ENCODE measurements at places on chromosomes 2 and 18.

GRCh38 chr2:176161825-176162626, 4.9 kb downstream of the HOXD3 start:
- no peak for DNase-seq

DNA sequence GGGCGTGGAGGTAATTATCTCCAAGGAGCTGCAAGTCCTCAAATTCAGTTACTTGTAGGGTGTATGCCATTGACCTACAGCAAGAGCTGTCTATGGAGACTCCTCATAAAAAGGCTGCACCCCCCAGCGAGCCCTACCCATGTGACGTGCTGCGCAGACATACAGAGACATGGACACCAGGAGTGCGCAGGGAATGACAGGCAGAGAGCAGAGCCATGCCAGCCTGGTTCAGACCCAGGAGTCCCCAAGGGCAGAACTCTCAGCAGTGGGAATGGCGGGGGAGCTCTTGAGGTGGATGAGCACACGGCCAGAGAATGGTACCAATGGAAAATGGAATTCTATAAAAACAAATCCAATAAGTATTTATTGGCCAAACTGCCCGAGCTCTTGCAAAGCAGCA, 310.1 kb downstream of the MYCN start:
- DNase-seq: no peak

- no peak for DNase-seq
Observed at GRCh38 chr2:64342195-64343099, 111.5 kb upstream of the LGALSL start.

DNA sequence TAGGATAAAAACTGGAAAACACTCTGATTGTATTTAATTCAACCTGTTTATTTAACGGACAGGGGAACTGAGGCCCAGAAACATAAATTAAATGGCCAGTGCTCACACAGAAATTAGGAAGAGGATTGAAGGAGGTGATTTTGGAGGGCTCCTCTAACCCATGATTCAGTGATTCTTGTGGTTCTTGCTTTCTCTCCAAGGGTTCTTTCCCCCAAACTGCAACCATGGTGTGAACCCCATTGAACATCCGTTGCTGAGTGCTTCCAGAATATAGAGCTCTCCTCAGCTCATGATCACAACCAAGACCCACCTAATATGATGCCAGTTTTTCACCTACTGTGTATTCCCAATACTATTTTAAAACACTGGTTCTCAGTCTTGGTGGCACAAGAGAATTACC, 41.4 kb downstream of the BMP10 start:
- no peak for DNase-seq

DNA sequence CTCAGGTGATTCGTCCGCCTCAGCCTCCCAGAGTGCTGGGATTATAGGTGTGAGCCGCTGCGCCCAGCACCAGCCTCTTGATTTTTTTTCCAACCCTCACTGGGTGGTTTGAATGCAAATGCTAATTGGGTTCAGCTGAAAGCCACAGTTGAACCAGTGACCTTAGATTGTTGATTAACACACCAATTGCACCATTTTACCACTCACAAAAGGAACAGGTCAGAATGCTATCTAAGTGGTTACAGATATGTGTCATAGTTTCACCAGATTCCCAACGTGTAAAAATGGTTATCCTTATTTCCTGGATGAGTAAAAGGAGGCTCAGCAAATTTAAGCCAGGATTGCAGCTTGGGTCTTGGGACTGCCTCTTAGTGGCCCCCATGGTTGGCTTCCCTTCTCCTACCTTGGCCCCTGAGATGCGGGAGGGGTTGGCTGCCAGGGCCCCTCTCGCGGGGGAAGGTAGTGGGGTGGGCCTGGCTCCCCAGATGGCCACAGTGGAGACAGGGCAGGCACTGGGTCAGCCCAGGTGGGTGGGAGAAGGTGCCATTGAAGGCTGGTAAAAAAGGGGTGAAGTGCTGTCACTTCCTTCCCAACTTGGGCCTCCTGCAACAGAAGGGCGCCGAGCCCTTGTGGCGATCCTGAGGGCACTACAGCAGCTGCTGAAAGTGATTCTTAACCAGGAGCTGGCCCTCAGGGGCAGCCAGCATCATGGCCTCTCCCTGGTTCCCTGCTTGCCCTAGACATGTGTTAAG, 164.9 kb upstream of the HAAO start:
- DNase-seq: no peak

GRCh38 chr2:11746376-11746806, at the start of gene LPIN1:
TSS of gene LPIN1 (plus strand) at chr2:11746632. CDS start at chr2:11765542, 18,910 bp downstream.
- DNase-seq: peak; percentile 66

- no peak for DNase-seq
Observed at GRCh38 chr18:31631526-31631925, 39.8 kb downstream of the TTR start.

DNA sequence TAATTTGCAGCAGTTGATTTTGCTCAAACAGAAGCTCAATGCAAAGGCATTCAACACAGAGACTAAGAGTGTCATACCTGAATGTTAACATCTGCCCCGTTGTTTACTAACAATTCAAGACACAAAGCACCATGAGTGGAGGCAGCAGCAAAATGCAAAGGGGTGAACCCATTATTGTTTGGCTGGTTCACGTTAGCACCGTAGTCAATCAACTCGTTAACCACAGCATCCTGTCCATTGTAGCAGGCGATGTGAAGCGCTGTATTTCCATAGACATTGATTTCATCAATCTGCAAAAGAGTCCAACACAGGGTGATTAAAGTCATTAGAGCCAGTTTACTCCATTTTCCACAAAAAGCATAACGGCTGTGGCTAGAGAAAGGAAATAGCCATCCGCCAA, 189.3 kb downstream of the ANKRD44 start:
- DNase-seq: no peak

- DNase-seq: no peak
Observed at GRCh38 chr2:221388891-221389290, 183.2 kb downstream of the EPHA4 start.

GRCh38 chr18:52289392-52289791, 50.6 kb upstream of the DCC start:
- no peak for DNase-seq

DNA sequence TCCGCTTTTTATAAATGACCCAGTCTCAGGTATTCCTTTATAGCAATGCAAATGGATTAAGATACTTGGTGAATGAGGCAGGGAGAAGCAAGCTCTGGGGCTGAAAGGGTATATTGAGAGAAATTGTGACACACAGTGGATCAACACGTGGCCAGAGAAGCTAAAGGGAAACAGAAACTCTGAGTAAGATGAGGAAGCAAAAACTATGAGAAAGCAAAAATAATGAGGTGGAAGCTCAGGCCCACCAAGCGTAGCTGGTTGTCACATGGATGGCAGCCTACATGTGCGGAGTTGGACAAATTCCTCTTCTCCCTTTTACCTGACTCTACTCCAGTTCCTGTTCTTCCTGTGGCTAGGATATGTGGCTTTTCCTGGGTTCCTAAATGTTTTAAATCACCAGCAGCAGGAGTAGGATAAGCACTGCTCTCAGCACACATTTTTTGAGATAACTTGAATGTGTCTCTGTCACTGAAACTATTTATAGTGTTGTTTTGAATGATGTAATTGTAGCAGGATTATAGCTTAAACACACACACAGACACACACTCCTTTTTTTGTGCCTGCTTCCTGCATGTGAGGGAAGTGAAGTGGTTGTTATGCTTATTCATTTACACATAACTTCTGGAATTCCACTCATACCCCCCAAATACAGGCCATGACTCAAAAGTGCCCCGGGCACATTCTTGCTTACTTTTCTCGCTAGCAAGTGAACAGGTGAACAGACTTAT, 30.1 kb upstream of the EPC2 start:
- no peak for DNase-seq

- DNase-seq: no peak
Observed at GRCh38 chr2:48346124-48346536, 183.8 kb upstream of the STON1 start.

- no peak for DNase-seq
Observed at GRCh38 chr2:135246711-135247270, 194.7 kb downstream of the RAB3GAP1 start.

DNA sequence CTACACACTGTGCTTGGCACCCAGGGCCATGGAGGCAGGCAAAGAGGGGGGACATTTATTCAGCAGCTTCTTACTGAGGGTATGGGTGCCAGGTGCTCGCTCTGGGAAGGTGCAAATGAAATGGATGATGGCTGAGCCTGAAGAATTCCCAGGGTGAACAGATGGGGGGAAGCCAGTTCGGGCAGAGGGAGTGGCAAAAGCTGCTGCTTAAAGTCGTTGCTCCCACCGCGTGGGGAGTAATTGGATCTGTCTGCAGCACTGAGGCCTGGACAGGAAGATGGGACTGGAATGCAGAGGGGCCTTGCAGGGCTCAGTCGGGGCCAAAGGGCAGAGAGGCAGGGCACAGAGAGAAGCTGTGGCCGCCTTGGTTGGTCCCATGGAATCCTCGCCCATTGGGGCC, 51.2 kb downstream of the NEDD4L start:
- DNase-seq: no peak

GRCh38 chr18:3266062-3266608, 4.2 kb downstream of the MYL12B start:
- DNase-seq: no peak

DNA sequence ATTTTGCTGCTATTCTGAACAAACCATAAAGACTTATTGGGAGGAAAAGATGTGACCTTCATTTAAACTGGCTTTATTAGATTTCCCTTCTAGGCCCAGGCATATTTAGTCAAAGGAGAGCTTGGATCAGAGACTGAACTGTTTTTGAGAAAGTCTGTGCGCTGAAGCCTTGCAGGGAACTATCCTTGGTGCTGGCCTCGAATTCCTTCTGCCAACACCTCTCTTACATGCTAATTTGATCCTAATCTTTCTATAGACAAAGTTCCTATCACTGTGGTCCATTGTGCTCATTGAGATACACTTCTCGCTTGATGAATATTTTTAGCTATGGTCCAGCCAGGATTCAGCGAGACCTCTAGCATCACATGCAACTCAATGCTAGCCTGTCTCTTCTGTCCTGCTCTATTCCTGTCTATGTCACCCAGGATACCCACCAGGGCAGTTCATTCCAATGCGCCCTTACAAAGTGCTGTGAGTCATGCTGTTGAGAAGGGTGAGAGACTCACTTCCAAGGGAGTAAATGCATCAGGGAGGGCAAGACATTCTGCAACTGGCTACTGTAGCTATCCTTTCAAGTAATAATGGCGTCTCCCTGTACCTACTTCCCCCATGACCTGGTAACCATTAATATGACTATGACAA, 356.7 kb upstream of the LYPD1 start:
- no peak for DNase-seq

- no peak for DNase-seq
Observed at GRCh38 chr2:173922760-173923159, 42.4 kb downstream of the SP3 start.

DNA sequence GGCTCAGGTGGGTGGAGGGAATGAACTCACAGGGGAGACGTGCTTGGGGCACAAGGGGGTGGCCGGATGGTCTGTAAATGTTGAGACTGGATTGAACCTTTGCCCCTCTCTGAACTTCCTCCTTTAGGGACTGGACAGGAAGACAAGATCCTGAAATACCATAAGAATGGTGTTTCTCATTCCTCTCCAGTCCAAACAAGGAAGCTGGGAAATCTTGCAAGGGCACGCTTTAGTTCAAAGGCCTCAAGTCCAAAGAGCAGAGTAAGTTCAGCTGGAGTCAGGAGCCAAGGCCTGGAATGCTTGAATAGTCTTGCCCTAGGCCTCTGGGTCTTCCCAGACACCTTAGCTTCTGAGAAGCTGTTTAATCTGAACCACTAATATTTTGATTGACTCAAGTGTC, 52.4 kb upstream of the SIX3 start:
- no peak for DNase-seq

DNA sequence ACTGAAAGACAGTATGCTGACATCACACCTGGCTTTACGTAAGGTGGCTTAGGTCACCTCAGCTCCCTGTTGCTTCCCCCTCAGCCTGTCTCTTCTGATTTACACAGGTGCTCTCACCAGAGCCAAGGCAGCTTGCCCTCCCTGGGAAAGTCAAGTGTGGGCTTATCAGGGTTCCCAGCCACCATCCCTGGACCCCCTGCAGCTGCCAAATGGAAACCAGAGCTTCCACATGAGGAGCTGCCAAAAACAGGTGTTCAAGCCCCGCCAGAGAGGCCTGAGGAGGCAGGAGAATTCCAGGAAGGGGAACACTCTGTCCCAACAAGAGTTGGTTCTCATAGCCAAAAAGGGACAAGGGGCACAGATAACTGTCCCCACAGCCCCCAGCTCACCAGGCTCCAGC, 266.7 kb downstream of the ATAD2B start:
- no peak for DNase-seq

DNA sequence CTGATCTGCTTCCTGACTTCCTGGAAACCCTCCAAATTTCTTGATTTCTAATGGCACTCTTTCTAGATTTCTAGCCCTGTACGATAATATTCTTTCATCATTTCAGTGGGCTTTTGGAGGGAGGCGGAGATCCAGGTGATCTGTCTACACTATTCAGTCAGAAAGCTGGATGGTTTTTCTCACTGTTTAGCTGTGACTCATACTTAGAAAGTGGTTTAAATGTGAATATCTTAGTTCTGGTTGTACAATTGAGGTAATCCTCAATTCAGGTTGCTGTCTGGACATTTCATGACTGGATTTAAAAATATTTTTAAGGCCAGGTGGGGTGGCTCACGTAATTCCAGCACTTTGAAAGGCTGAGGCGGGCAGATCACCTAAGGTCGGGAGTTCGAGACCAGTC, 20.8 kb downstream of the SEH1L start:
- DNase-seq: no peak

DNA sequence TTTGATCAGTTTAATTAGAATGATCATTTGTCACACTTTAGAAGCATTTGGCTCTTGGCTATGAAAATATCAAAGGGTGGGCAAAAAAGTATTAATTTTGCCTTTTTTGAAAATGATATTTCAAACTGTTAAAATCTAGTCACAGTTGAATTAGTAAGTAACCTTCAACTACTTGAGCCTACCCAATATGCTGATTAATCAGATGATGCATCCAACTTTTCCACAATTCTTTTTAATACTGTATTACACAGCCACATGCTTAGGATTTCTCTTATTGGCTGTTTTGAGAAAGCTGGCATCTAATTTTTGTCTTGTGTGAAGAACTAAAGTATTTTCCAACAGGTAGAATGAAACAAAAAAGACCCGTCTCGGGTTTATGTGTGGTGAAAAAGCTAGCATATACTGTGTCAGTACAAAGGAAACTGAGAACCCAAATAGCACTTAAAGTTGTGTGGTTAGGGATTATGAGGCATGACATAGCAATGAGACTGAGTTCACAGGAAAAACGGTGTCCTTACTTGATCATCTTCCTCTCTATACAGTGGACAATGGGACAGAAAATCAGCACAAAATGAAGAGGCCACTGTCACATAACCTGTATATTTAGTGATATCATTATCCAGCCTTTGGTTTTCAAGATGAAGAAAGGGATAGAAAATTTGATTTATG, 11.7 kb downstream of the OSBPL6 start:
- no peak for DNase-seq

- DNase-seq: no peak
Observed at GRCh38 chr2:158179660-158180059, 78.0 kb downstream of the UPP2 start.

GRCh38 chr18:8480506-8481328, 128.5 kb upstream of the RAB12 start:
- no peak for DNase-seq

GRCh38 chr18:43744960-43745745, 467.9 kb upstream of the SYT4 start:
- no peak for DNase-seq
